ENCODE measurements at places on chromosomes 4 and X.
A peak's percentile ranks its signal among the peaks of the same experiment; 100 is the strongest.

DNA sequence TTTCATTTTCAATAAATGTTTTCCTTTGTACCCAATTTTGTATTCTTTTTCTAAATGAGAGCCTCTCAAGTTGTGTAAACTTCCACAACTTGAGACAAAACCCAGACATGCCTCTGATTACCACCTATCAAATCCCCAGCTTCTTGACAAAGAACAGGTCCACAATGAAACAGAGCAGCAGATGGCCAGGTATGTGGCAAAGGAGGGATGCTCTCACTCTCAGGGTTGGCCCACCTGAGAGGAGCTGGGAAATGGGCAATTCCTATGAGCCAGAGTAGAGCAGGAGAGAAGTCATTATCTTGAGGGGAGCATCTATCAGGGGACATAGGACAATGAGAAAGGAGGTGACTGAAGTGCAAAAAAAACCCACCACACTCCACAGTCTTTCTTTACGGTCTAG lies 273.5 kb upstream of the FAM241A start:
- no peak for DNase-seq

DNA sequence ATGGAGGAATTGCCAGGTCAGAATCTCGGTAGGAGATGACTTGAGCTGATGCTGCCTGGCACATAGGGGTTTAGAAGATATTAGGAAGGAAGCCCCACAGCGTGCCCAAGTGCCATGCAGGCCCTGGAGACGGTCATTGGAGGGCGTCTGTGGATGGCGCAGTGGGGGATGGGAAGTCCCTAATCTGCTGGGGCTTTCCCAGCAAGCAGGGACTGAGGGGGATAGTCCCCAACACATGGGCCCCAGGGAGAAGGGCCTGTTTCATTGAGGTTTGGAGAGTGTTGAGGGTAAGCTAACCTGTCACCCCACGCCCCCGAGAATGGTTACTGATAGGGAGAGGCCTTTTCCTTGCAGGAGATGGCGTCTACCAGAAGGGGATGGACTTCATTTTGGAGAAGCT lies 7.8 kb downstream of the TAFAZZIN start:
- DNase-seq: no peak

- DNase-seq: no peak
Measured at GRCh38 chrX:72604112-72604511, 31.5 kb upstream of the HDAC8 start.

DNA sequence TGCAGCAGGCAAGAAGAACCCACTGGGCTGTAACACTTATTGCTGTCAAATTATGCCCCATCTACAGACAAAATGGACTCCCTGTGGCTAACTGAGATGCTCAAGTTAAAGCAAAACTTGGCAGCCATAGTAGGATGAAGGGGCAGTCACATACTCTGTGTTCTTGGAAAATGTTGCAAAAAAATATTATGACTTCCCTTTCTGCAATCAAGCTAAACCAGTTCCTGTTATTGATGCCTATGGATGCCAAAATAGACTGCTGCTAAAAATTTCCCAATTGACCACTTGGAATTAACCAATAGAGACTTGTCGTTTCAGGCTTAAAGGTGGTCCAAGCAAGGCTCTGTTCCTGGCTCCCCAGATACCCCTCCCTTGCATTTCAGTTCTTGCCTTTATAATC lies 49.5 kb downstream of the IQCM start:
- DNase-seq: no peak

GRCh38 chr4:52983563-52984303 lies 121.6 kb downstream of the RASL11B start:
- peak; percentile 73 for DNase-seq

Measured in DMS79 treated with DMSO at 0.1 percent for 48 hours (cell line).